ENCODE measurements at places on chromosomes 4 and X.
A peak's percentile ranks its signal among the peaks of the same experiment; 100 is the strongest.

DNA sequence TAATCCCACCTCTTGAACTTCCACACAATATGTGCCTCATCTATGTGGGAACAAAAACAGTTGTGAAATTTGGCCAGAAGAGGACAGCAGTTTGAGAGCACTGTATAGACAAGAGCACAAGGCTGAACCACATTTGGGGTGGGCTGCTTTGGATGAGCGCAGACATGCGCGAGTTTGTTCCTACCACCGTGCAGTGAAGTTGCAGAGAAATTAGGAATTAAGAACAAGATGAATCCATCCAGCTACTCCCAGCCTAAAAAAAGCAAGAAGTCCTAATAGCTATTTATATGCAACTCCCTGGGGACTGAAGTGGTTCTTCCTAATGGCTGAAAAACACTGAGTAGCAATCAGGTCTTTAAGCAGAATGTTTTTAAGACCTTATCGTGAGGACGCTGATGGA is 1.0 kb downstream of the GAB3 start:
- DNase-seq: no peak

- no peak for DNase-seq
Observed at GRCh38 chrX:68203646-68204045, 229.6 kb downstream of the OPHN1 start.

- DNase-seq: no peak
Observed at GRCh38 chrX:47179928-47180255, 13.7 kb upstream of the UBA1 start.

- peak; percentile 97 for DNase-seq
Observed at GRCh38 chr4:173370477-173371291, at the start of gene SAP30. TSS of gene SAP30 (plus strand) at chr4:173370954. CDS start at chr4:173371183, 229 bp downstream.

GRCh38 chr4:184413261-184414046 is 60.9 kb downstream of the IRF2 start:
- no peak for DNase-seq

GRCh38 chr4:139525414-139525813 is 30.6 kb downstream of the SETD7 start:
- DNase-seq: peak; percentile 15

- DNase-seq: no peak
Observed at GRCh38 chr4:174207367-174207766, 76.1 kb downstream of the FBXO8 start.

DNA sequence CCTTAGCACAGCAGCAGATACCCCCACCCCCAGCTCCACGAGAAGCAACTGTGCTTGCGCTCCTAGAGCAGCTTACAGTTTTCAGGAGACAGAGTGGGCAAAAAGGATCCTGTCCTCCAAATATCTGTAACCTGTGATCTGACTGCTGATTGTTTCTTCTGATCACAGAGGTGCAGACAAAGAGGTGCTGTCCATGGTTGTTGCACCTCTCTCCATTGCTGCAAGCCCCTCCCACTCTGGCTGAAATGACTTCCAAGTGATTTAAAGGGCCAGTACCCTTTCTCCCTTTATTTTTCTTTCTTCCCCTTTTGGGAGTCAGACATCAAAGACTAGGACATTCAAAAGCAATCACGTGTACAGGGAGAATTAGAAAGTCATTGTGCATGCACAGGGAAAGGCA is 205.3 kb upstream of the GEMIN8 start:
- no peak for DNase-seq

DNA sequence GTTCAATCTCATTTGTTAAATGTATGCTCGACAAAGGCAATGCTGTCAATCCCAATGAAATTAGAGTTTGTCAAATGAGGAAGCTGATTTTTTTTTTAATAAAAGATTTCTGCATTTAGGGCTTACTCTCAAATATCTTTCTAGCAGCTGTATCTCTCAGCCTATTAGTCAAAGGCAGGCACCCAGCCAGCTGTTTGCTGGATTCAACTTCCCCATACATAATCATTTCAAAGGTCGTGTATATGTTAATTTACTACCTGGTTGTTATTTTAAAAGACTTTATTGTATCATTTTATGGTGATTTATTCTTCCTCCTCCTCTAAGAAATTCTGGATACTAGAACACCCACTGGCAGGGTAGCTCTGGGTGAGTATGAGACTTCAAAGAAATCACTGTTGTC is 27.1 kb downstream of the RAI2 start:
- DNase-seq: no peak

- DNase-seq: no peak
Observed at GRCh38 chrX:44147130-44147529, 173.9 kb upstream of the NDP start.

- DNase-seq: no peak
Observed at GRCh38 chr4:78513411-78513975, 38.1 kb upstream of the ANXA3 start.

DNA sequence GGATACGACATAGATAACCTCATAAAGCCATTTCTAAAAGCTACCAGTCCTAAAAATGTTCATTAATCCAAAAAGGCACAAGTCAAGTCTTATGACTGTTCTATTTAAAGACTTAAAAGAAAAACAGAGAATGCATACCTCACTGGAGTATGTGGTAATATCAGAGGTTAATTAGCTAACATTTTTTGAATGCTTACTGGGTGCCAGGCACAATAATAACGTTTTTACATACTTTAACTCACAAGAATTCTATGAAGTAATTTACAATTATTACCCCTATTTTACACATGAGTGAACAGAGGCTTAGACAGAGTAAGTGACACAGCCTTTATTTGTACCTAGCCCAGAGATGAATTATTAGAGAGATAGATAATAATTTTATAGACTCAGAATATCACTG is 207.5 kb downstream of the PDGFC start:
- DNase-seq: no peak

- DNase-seq: peak; percentile 40
Observed at GRCh38 chrX:153649178-153649914, 2.3 kb downstream of the DUSP9 start.

DNA sequence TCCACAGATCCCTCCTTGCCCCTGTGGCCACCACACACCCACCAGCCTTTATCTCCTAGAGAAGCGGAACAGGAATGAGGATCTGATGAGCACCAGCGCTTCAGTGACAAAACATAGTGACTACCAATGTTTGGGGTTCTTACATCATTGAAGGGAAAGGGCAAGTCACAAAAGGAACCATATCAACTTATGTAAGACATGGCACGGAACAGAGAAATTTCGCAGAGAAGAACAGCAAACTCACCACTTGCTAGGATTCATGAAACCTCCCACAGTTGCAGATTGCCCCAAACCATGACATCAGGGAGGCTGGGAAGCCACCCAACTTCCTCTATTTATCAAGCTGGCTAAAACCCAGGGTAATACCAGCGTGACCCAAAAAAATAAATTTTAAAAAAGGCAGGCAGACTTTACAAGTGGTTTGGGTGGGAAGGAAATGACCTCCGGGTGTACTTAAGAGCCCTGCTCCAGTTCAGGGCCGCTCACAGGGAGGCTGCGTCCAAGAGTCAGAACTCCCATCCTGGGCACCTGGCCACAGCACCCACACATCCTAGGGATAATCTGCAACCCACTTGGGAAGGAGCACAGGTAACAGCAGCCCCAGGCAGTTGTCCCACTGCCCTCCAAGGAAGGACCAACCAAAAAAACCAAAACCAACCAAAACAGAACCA is 36.0 kb downstream of the ADGRG2 start:
- DNase-seq: no peak

DNA sequence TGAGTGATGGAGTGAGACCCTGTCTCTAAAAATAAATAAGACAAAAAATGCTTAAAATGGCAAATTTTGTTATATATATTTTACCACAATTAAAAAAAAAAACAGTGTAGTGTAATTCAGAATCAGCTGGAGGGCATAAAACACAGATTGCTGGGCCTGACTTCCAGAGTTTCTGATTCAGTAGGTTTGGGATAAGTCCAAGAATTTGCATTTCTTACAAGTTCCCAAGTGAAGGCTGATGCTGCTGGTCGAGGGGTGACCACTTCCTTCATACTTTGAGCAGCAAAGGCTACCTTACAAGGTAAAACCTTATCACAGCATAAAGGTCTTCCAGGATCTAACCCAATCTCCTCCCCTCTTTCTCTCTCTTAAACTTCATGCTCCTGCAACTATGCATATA is 40.7 kb downstream of the KLHL8 start:
- no peak for DNase-seq

DNA sequence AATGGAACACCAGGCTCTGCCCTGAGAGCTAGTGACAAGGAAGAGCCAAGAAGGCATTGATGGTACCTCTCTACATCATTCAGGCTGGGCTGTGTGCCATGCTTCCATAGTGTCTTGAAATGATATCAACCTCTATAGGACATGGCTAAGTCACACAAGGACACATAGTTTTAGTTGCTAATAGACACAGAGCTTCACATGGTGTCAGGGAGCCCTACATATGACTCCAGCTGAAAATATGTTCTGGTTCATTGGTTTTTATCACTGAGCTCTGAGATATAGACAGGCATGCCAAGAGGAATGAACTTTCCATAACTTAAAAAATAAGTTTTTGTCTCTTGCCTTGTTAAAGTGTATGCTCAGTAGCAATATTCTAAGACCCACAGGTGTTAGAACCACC is 72.1 kb upstream of the PRKG2 start:
- no peak for DNase-seq

DNA sequence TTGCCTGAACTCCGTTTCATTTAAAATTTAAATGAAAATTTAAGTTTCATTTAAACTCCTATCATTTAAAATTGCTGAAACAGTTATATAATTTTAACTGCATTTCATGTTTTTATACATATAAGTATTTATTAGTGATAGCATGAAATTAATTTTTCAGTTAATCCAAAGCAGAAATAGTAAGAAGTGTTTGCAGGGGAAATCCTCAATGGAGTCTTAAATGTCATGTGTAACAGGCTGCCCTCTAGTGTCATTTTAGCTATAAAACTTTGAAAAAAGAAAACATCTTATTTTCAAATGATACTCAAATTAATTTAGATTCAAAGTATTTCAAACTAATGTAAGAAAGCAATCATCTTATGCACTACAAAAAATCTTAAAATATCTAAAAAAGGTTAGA is 27.2 kb downstream of the TAPT1 start:
- DNase-seq: no peak

DNA sequence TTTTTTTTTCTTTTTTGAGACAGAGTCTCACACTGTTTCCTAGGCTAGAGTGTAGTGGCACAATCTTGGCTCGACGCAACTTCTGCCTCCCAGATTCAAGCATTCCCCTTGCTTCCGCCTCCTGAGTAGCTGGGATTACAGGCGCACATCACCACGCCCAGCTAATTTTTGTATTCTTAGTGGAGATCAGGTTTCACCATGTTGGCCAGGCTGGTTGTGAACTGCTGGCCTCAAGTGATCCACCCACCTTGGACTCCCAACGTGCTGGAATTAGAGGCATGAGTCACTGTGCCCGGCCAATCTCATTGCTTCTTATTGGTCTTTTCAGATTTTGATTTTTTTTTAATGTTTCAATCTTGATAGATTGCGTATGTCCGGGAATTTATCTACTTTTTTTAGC is 124.4 kb downstream of the NBDY start:
- no peak for DNase-seq

DNA sequence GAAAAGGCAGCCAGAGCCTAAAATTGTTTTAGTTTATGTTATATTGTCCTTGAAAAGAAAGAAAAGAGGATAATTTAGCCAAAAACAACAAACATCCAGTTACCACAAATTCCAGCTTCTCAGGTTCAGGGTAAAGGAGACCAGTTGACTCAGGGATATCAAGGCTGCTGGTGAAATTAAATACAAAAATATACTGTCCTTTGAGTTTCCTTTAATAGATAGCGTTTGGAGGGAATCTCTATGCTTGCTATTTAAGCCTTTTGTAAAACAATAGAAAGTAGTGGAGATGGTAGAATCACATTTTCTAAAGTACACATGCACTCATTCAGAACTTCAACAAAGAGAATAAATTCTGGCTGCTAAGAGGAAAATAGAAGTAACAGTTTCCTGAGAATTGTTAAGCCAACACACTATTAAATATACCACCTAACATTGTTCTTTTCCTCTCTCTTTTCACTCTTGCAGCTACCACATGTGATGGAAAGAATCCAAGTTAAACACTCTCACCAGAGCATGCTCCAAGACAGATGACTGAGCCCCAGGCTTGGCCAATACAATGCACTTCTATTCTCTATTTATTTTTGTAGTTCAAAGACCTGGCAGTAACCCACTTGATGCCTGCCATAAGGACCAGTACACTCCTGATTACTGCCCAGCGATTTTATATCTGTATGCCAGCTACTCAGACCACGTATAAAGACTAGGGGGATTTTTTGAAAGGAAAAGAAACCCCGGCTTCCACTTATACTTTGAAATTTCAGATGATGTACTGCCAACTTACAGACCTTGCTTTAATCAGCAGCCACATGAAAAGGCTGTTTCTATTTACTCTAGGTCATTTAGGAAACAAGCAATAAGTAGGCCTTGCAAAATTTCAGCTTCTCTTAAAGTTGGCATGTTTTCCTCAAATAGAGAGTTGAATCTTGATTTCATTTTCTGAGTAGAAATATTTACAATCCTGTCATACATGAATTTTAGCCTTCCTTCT is 756.9 kb downstream of the FAT4 start:
- no peak for DNase-seq

DNA sequence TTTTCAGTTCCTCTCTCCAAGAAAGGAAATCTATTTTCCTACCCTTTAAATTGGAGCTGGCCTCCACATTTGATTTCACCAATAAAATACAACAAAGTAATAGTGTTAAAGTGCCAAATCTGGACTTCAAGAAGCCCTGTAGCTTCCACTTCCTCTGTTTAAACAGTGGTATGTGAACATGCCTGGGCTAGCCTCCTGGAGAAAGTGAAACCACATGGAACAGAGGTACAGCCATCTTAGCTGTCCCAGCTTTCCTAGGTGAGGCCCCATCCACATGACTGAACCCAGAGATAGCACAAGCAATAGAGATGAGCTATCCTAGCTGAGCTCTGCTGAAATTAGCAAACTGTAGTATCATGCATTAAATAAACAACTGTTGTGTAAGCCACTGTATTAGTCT is 131.8 kb upstream of the VCX start:
- no peak for DNase-seq

- no peak for DNase-seq
Observed at GRCh38 chrX:69096963-69097362, 68.3 kb downstream of the PJA1 start.

DNA sequence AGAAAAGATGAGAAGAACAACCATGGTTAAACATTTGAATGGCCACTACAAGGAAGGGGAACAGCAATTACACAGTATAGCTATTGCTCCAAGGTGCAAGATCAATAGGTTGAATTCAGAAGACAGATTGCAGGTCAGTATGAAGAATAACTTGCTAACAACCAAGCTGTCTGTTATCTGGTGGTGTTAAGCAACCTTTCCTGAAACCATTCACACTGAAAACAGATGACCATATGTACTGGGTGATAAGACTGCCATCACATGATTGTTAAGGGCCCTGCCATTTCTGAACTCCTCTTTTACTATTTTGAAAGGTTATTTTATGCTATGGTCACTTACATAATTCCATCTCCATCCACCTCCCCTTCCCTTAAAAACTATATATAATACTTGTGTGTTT is 6.8 kb downstream of the GABRA3 start:
- DNase-seq: no peak

DNA sequence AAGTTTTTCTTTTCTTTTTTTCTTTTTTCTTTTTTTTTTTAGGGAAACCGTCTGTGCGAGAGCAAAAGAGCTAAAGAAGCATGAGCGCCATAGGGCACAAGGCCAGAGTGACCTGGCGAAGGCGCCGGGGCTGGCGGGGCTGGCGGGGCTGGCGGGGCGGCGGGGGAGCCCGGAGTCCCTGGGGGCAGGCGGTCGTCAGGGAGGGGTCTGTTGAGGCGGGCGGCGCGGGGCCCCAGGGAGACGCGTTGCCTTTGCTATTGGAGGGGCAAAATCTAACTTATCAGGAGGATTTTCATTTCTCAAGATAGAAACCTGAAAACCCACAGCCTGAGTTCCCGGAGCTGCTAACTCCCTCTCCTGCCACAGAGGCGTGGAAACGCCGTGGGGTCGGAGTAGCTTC is 135.6 kb upstream of the SMAD1 start:
- no peak for DNase-seq

Measured in CD4-positive, alpha-beta T cell treated with Interleukin-10 for 1 hour (primary cell).